ENCODE measurements at places on chromosomes 4 and X. TPM values are rescaled to one million over a fixed set of nuclear protein-coding genes. Genes with fewer than 3 reads are reported as not detected.

FAM3A gene
- polyA plus RNA-seq: 36.7 TPM

DNA sequence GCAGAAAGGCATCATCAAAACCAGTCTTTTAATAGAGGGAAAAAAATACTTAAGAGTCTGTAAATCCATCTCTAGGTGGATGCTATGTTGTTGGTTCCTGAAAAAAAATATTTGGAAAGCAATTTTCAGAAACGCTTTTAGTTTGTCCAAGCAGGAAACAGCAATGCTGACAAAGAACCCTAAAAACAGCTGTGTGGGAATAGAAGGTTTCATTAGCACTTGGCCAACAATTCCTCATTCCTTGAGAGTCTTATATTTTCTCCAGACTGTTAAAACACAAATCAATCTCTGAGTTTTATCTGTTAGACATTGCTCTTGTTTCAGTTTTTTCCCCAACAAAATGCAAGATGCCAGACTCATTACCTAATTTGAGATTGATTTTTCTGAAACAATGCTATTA, 6.4 kb downstream of the MXRA5 start:
- no peak for DNase-seq

DNA sequence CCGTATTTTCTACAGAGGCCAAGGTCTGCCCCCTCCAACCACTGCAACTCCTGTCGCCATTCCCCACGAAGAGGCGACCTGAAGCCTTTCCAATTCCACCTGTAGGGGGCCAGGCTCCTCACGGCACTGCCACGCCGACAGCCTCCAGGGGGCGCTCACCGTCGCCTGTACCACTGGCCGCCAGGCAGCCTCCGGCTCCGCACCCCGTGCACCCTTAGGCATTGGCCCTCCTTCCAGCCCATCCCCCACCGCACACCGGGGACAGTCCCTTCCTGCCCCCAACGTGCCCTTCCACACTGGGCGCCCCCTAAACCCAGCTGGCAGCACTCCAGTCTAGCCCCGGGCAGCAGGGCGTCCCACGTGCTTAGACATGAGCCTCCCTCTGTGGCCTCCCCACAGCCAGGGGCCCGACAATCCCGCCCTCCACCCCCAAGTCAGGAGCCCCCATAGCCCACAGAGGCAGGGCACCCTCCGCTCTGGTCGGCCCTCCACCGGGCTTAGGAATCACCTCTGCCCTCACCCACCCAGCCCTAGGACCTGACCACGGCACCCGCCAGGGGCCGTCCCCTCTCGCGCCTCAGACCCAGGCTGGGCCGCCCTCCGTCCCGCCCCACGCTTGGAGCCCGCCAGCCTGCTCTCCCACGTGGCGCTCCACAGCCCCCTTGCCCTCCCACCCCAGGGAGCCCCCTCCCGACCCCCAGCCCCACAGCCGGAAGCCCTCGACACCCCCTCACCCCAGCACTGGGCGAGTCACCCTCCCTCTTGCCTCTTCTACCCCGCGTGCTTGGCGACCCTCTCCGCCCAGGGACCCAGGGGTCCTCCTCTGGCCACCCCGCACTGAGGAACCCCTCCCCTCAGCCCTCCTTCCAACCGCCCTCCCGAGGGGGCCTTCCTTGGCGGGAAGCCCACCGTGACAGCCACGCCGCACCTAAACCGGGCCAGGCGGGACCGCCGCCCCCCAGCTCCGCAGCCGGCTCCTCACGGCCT, 711 bp downstream of the PNMA6E start:
- DNase-seq: peak; percentile 68

TLR10 gene
- not detected for polyA plus RNA-seq

- no peak for DNase-seq
Measured at GRCh38 chr4:114773339-114773738, 174.7 kb downstream of the UGT8 start.

Measured in A549 (cell line).